ENCODE measurements at places on chromosomes 4 and X.

- DNase-seq = no peak
Observed at GRCh38 chrX:155747520-155747919, 133.6 kb upstream of the VAMP7 start.

- no peak for DNase-seq
Observed at GRCh38 chr4:145719752-145720624, 40.0 kb downstream of the C4orf51 start.

DNA sequence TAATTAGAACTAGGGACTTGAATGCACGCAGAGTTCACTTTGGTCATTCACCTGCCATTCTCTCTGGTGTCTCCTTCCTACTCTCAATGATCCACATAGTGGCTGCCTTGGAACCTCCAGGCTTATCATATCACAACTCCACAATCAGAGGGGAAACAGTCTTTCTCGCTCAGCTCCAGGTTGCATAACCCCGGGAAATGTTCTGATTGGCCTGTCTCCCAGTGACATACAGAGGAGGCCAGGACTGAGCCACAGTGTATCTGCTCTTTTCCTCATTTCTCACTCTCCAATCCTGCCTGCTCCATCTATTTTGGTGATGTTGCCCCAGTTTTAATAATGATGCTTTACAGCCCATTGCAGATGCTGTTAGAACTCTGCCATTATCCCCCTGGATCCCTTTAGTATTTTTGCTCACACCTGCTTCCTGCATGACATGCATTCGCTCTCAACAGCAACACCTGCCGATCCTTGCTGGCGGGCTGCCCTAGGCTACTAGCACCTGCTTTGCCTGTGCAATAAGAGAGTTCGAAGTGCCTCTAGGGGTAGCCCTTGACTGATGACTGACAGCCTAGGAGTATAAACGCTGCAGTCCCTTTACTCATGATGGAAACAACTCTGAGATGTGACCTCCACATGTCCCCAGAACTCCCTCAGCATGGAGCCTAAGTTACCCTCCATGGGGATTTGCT, 211.3 kb upstream of the RPS6KA3 start:
- DNase-seq = peak; percentile 81

GRCh38 chrX:104281564-104281963, 26.8 kb upstream of the ESX1 start:
- no peak for DNase-seq

GRCh38 chr4:181431006-181431405, 812.2 kb upstream of the TENM3 start:
- no peak for DNase-seq

GRCh38 chrX:38211891-38212635, 8.6 kb downstream of the SRPX start:
- no peak for DNase-seq

DNA sequence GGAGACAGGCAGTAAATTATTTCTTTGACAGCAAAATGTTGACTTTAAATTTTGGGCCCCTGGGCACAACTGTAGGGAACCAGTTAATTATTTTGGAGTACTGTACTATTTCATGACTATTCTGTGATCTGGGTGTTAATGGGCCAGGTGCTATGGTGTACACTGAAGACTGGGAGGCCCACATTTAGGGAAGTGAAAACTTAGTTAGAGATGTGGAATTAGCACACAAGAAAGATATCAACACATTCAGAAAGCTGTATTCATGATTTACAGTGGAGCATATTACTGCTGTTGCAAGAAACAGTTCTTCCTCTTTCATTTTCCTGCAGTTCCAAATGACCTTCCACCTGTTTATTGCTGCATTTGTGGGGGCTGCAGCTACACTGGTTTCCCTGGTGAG, 12.4 kb downstream of the PLP1 start:
- DNase-seq = no peak

- DNase-seq = no peak
Observed at GRCh38 chrX:18617407-18617750, 54.5 kb downstream of the RS1 start.

- no peak for DNase-seq
Observed at GRCh38 chr4:94486372-94486801, 34.6 kb downstream of the PDLIM5 start.

- DNase-seq = no peak
Observed at GRCh38 chr4:71380788-71381187, 42.0 kb downstream of the SLC4A4 start.

GRCh38 chrX:121191779-121192178, 144.4 kb downstream of the GLUD2 start:
- no peak for DNase-seq
